IPS DF 6.9 (cell line): ENCODE measurements at places on chromosomes 11 and 22.

DNA sequence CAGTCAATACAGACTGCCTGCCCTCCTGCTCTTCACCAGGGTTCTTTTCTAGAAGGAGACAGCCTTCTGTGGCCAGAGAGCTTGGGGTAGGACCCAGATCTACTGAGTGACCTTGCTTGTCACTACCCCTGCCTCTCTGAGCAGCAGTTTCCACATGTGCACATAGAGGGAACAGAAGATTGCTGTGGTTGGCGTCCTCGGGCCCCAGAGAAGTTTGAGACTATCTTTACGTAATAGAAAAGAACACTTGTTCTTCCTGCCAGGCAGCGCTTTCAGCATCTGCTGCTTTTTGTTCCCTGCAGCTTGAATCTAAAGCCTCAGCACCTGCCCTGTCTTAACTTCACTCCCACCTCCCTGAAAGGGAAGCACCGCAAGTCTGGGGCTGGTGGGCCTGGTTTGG lies 1.9 kb upstream of the FKBP2 start:
- DNase-seq: no peak

DNA sequence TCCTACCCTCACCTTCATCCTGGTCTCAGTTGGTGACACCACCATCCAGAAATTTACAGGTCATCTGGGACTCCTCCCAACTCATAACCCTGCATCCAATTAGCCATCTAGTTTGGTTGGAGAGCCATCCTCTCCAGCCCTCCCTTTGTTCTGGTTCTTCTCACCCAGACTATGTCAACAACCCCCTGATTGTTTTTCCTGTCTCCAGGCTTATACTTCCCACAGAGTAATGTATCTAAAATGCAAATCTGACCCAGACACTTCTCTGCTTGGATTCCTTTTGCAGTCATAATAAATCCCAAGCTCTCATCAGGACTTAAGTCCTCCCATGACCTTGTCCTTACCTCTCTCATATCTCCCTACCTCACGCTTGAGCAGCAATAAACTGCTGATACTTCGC lies 3.0 kb downstream of the TTC12 start:
- no peak for DNase-seq

GRCh38 chr11:57081356-57081755 lies 92.6 kb downstream of the OR5AK2 start:
- DNase-seq: no peak

DNA sequence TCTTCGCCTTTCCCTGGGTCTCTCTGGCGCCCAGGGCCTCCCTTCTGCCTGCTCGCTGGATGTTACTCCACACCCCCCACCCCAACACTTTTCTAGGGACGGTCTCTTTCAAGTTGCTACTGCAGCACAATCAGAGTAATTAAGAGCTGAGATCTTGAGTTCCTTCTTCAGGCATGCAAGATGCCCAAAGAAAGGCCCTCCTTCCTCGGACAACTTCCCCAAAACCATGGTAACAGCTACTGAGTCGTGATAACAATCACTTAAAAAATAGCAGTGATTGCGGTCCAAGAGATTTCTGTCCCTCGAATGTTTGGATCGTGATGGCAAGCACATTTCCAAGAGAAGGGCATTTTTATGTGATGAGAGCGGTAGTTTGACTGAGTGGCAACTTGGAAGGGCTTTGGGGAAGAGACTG lies 638 bp upstream of the TENM4 start:
- no peak for DNase-seq

- DNase-seq: no peak
These were observed 1555.9 kb upstream of the RAG2 start for GRCh38 chr11:38153985-38154384.

DNA sequence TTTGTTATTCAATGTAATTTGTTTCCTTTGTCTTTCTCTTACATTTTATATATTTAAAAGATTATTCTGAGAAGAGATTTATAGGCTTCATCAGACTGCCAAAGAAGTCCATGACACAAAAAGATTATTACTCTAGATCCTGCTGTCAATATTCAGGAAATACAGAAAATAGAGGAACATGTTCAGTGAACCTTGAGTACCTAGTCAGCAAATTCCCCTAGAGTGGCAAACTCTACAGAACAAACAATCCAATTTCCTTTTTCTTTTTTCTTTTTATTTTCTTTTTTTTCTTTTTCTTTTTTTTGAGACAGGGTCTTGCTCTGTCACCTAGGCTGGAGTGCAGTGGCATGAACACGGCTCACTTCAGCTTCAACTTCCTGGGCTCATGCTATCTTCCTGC lies 23.9 kb downstream of the TTC17 start:
- no peak for DNase-seq

DNA sequence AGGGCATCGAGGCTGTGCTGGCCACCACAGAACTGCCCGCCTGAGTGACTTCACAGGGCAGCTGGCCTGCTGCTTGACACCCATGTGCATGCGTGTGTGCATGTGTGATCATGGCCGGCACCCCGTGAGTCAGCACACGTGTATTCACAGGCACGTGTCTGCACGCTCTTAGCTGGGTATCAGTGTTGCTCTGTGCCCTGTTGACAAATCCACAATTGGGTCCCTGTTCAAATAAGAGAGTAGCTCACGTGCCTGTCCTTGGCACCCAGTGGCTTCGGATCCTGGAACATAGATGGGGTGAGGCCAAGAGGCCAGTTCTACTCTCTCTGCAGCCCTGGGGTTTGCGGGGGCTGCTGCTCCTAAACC lies 14.0 kb downstream of the B3GAT1 start:
- no peak for DNase-seq

GRCh38 chr11:12472401-12473005 lies 95.1 kb downstream of the PARVA start:
- DNase-seq: no peak

GRCh38 chr11:61194169-61194671 lies 9.1 kb upstream of the PGA3 start:
- DNase-seq: no peak

GRCh38 chr11:76683161-76684095 lies 12.9 kb upstream of the LRRC32 start:
- no peak for DNase-seq

DNA sequence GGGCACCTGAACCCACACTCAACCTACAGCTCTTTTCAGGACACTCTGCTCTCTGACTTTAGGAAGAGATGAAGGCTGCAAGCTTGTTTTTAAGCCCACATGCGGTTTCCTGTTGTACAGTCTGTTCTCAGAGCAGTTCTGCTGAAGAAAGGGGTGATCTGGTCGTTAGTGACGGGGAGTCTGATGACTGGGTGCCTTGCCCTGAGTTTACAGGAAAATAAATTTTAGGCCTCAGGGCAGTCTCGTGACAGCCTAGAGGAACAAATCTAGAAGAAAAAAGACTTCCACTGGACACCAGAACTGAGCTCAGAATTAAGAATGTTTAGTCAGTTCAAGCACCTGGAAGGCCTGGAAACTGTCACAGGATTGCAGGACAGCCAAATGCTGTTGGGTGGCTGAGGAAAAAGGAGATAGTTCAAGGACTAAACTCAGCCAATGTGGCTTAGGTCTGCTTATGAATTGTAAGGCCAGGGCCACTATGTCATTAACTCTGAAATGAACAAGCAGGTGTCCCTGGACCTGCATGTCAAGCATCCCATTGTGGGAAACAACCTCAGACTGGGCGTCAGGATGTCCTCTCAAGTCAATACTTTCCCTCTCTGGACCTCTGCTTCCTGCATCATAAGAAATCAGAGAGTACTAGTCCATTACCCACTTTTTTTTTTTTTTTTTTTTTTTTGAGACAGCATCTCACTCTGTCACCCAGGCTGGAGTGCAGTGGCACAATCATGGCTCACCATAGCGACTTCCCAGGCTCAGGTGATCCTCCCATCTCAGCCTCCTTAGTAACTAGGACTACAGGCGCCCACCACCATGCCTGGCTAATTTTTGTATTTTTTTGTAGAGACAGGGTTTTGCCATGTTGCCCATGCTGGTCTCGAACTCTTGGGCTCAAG lies 5.7 kb downstream of the PIK3IP1 start:
- DNase-seq: no peak

GRCh38 chr11:67410369-67410831 lies 5.1 kb upstream of the CARNS1 start:
- DNase-seq: no peak

DNA sequence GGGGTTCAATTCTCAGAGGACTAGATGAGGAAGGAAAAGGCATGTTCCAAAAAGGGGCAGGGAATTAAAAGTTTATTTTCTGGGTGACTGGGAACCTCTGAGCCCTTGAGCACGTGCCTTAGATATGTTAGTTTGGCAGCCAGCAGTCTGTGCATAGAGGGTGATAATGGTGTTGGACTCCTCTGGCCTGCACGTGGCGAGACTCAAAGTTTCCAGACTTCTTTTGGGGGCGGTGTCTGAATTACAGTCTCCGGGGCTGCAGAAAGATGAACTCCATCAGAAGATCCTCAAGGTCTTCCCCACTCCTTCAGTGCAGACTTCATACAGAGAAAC lies 861 bp upstream of the ZNRF3 start:
- DNase-seq: no peak

DNA sequence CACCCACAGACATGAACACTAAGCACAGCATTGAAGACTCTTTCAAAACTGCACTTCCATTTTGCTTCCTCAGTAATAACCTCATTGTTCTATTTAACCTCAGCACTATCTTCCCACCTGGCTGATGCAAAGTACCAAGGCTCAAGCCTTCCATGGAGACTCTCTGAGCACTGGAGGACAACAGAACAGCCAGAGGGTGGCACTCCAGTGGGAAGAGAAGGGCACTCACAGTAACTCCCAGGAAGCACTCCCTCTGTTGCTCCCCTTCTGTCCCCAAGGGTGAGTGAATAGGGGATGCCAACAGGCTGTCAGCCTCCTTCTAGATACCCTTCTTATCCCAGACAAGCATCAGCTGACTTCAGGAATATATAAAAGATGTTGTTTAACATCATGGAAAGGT lies 3.5 kb downstream of the ME3 start:
- DNase-seq: no peak

DNA sequence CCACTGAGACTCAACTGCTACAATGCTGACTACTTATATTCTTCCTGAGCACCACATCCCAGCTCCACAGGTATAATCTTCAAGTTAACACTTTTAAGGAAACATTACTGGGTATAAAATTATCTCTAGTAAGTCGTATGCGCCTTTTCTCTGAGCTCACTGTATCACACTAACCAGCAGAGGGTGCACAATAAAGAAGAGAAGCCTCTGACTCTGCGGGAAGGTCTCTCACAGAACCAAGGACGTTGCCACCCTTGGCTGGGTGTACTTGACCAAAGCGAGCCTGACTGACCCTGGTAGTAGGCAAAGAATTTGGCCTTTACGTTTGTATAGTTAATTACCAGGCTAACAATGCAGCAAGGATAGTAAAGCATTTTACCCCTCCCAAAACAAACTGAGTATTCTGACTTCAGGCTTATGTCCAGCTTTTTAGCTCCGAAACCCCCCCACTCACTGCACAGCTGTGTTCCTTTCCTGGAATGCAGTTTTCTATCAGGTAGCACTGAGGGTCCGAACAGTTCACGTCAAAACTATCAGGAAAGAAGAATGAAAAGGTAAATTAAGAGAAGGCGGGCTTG lies at the start of gene BTBD18:
TSS of gene BTBD18 (minus strand) at position 144 of the 578 bp plus-strand sequence. CDS start 631 bp downstream, outside the sequence.
- no peak for DNase-seq

- no peak for DNase-seq
These were observed 249.1 kb downstream of the MIAT start for GRCh38 chr22:26906464-26906863.

DNA sequence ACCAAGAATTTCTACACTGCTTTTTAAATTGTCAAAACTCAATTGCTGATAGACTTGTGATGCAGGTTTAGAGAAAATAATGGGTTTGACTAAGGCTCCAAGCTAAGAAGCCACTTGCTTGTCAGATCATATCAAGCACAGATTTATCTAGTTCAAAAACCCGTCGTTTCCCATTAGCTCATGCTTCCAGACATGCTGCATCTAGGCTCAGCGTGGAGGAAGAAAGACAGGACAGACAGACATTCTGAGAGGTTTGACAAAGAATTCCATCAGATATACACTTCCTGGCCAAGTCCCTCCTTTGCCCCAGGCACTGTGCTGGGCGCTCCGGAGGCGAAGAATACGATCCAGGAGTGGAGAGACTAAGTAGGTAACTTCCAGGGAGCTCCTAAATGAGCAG lies 76.8 kb downstream of the KCNC1 start:
- no peak for DNase-seq

DNA sequence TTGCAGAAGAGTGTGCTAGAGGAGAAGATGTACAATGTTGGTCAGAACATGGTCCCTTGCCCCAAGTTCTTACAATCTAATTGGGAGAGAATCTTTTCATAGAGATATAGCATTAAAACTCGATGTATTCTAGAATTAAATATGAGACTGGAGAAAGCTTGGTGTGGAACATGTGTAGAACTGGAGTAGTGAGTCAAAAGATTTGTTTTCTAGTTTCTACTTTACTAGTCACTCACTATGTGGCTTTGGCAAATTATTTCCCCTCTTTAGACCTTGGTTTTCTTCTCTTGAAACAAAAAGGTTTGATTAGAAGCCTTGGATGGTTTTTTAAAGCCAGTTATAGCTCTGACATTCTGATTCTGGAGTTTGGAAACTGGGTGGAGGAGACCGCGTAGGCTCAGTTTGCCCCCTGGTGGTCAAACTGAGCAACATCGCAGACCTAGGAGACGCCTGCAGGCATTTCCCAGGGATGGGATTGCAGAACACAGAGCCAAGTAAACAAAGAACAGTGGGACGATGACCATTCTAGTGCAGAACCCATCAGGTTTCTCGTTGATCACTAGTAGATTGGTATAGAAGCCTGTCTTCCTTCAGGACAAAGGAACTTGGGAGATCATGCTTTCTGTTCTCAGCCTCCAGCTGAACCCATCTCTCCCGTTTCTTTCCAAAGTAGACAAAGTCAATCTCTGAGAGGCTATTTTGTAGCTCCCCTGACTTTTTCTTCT lies 8.5 kb upstream of the CHRDL2 start:
- no peak for DNase-seq

DNA sequence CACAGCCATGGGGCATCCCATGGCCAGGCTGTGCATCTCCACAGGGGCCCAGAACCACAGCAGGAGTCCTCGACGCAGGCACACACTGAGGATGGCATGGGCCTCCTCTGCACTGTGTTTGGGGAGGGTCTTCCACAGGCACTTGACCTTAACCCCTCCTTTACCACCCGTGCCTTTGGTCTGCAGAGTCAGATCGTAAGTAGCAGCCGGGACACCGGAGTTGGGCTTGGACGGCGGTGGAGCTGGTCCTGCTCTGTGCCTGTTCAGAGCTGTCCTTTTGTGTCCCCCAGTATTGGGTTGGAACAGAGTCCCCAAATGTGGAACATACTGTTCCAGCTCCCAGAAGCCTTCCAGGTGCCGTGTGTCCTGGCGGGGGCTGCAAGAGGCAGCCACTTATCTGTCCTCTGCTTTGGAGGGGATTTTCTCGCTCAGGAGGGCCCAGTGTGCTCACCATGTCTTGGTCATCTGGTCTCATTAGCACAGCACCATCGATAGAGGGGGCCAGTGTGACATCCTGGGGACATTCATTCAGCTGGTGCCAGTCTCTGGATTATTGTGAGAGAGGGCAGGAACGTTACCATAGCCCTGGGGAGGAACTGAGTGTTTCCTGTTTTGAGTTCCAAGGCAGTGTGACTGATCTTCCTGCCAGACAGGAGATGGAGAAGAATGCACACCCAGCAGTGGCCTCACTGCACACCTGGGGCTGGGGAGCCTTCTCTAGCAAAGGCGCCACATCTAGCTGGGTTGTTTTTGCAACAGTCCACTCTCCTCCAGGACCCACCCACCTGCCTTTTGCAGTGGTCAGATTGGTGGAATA lies 12.4 kb downstream of the CRELD2 start:
- DNase-seq: no peak
